ENCODE measurements at places on chromosomes 3 and 15. TPM values are rescaled to one million over a fixed set of nuclear protein-coding genes. Genes with fewer than 3 reads are reported as not detected.
A peak's percentile ranks its signal among the peaks of the same experiment; 100 is the strongest.

GRCh38 chr15:70323111-70323851, 225.6 kb upstream of the TLE3 start:
- H3K4me1 ChIP-seq, result peaks cover 14% of the 10 kb centered on the region
- H3K4me3 ChIP-seq, result no peak overlapping the region
- no peaks in the 10 kb centered on the region for H3K27me3 ChIP-seq
- no peaks in the 10 kb centered on the region for H3K36me3 ChIP-seq
- no peak overlapping the region for H3K27ac ChIP-seq

- H3K4me3 ChIP-seq, result no peak overlapping the region
- no peaks in the 10 kb centered on the region for H3K27me3 ChIP-seq
- no peak overlapping the region for H3K27ac ChIP-seq
- peaks cover 9% of the 10 kb centered on the region for H3K4me1 ChIP-seq
- H3K36me3 ChIP-seq, result peaks cover 21% of the 10 kb centered on the region
- DNase-seq, result no peak
Observed at GRCh38 chr3:177051411-177051810, 145.9 kb downstream of the TBL1XR1 start.

DNA sequence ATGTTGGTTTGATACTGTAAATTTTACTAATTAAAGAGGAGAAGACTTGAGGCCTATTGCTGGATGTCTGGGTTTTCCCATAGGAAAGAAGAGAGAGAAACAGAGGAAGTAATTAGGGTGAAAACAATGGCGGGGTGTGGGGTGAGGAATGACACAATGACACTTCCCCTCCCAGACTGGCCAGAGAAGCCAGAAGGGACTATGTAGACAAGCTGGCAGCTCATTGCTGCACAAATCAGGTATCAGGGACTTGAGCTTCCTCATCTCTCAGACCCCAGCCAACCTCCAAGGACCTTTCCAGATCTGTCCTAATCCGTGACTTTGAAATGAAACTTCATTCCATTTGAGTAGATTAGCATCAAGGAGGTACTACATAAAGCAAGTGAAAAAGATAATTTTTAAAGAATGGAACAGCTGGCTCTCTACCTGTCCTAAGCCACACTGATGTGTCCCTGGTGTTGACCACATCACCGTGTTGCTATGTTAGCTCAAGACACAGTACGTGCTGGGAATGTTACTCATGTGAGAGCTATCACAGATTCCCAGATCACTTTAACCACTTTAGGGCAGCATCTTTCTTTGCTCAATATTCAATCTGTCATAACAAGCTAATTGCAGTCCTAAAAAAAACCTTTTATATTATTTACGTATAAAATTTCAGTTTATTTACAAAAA, 22.2 kb downstream of the TMEM212 start:
- no peaks in the 10 kb centered on the region for H3K36me3 ChIP-seq
- H3K27me3 ChIP-seq, result no peaks in the 10 kb centered on the region
- DNase-seq, result no peak
- peaks cover 10% of the 10 kb centered on the region for H3K4me1 ChIP-seq

DNA sequence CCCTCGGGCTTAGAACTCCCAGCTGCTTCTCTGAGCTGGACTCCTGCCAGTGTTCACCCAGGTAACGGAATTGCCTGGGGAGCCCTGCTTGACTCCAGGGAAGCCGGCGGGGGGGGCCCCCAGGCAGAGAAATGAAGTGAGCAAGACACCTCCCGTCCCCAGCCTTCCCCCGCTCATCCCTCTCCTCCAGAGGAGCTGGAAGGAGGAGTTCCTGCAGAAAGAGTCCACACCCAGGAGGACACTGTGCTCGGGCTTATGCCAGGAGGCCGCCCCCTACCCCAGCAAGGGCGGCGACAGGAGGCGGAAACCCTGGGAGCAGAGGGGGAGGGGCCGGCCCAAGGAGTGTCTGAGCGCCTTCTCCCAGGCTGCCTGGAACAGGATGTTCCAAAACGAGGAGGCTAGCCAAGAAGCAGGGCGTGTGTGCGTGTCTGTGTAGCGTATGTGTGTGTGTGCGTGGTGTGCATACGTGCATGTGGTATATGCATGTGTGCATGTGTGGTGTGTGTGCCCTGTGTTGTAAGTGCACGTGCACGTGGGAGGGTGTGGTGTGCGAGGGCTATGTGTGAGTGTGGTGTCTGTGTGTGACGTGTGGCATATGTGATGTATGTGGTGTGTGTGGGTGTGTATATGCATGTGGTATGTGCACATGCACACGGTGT, 511.3 kb downstream of the SHQ1 start:
- H3K27ac ChIP-seq, result no peak overlapping the region
- no peaks in the 10 kb centered on the region for H3K36me3 ChIP-seq
- no peak overlapping the region for H3K4me3 ChIP-seq

- peaks cover 22% of the 10 kb centered on the region for H3K27me3 ChIP-seq
- H3K4me3 ChIP-seq, result no peak overlapping the region
- no peaks in the 10 kb centered on the region for H3K36me3 ChIP-seq
- no peak overlapping the region for H3K27ac ChIP-seq
- peak; percentile 30 for DNase-seq
Observed at GRCh38 chr15:29962407-29962806, 120.3 kb upstream of the GOLGA8J start.

LTF gene
- total RNA-seq, result not detected

DNA sequence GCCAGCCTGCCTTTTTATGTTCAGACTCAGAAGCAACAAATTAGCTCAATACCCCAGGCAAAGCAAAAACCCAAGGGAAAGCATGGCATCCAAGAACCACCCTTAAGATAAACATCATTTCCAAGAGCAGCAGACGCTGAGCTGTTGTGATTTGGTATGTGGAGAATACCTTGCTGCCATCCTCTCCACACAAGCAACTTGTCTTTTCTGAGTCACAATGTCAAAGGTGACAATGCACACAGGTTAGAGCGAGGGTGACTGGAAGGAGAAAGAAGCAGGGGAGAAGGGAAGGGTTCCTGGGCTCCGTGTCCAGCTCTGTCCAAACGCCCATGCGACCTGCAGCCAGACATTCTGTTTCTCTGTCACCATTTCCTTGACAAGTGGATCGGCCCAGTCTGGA, 6.0 kb downstream of the PCSK6 start:
- peaks cover 33% of the 10 kb centered on the region for H3K27me3 ChIP-seq
- H3K36me3 ChIP-seq, result no peaks in the 10 kb centered on the region
- H3K4me3 ChIP-seq, result no peak overlapping the region
- H3K27ac ChIP-seq, result no peak overlapping the region
- DNase-seq, result no peak

GRCh38 chr3:104956620-104957345, 409.9 kb upstream of the ALCAM start:
- DNase-seq, result no peak
- H3K27ac ChIP-seq, result no peak overlapping the region
- no peak overlapping the region for H3K4me3 ChIP-seq
- no peaks in the 10 kb centered on the region for H3K27me3 ChIP-seq

- H3K36me3 ChIP-seq, result no peaks in the 10 kb centered on the region
- no peaks in the 10 kb centered on the region for H3K4me1 ChIP-seq
- H3K4me3 ChIP-seq, result no peak overlapping the region
- no peaks in the 10 kb centered on the region for H3K27me3 ChIP-seq
Observed at GRCh38 chr15:76245072-76245610, 66.1 kb downstream of the ETFA start.

GRCh38 chr3:60742606-60743145, 508.6 kb downstream of the FHIT start:
- no peak overlapping the region for H3K27ac ChIP-seq
- H3K27me3 ChIP-seq, result no peaks in the 10 kb centered on the region
- DNase-seq, result peak; percentile 75
- H3K36me3 ChIP-seq, result no peaks in the 10 kb centered on the region

GRCh38 chr3:24496529-24497482, 2.2 kb upstream of the THRB start:
- peak; percentile 74 for DNase-seq
- no peaks in the 10 kb centered on the region for H3K4me1 ChIP-seq
- no peak overlapping the region for H3K4me3 ChIP-seq
- H3K27me3 ChIP-seq, result peaks cover 47% of the 10 kb centered on the region
- H3K36me3 ChIP-seq, result no peaks in the 10 kb centered on the region

PLAAT1 gene
- 5.0 TPM for total RNA-seq

GRCh38 chr3:136036306-136036705, 70.8 kb downstream of the PPP2R3A start:
- H3K27ac ChIP-seq, result no peak overlapping the region
- H3K36me3 ChIP-seq, result no peaks in the 10 kb centered on the region
- H3K4me1 ChIP-seq, result no peaks in the 10 kb centered on the region
- no peak for DNase-seq
- H3K4me3 ChIP-seq, result no peak overlapping the region

- H3K4me1 ChIP-seq, result peaks cover 9% of the 10 kb centered on the region
- H3K36me3 ChIP-seq, result no peaks in the 10 kb centered on the region
- no peak overlapping the region for H3K27ac ChIP-seq
Observed at GRCh38 chr3:36832406-36832805, 68.1 kb upstream of the DCLK3 start.

DNA sequence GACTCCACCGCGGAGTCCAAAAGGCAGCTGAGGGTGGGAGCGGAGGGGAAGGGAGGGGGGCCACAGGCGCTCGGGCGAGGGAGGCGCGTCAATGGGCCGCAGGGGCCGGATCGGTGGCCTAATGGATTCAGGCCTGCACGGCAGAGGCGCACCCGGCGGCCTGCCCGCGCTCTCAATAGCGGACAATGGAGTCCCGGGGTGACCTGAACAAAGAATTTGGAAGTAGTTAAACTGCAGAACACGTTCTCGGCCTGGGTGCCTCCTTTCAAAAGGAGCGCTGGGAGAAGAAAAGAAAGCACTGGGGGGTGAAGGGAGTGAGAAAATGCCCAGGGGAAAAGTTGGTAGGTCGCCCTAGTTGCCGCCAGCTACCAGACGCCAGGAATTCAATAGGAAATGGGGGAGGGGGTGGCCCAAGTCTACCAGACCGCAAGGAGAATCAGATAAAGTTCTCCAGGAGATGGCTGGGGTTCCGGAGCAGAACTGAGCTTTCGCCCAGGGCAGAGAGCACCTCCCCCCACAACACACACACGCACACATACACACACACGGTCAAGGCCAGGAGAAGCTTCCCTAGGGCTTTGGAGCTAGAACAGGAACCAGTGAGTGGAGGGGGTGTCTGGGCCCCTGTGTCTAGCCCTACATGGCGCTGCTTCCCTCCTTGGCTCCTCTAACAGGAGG, 25.8 kb upstream of the POLG start:
- peaks cover 17% of the 10 kb centered on the region for H3K4me1 ChIP-seq
- H3K27me3 ChIP-seq, result peaks cover 100% of the 10 kb centered on the region
- H3K36me3 ChIP-seq, result no peaks in the 10 kb centered on the region
- H3K27ac ChIP-seq, result no peak overlapping the region

DNA sequence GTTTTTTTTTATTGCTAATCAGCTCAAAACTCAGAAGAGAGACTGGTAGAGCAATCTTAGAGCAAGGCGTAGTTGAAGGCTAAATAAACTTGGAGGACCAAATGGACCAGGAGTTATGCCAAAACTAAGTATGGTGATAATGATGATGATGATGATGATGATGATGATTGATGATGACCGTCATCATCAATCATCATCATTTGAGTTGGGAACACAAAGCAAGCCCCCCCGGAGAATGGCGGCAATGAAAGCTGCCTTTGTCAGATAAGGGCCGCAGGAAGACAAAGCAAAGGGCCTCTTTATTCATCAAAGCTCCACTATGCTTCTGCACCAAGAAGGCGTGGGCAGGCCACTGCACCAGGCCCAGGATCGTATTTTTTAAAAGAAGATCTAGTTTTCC, 82.1 kb upstream of the RAD18 start:
- H3K27ac ChIP-seq, result no peak overlapping the region
- no peaks in the 10 kb centered on the region for H3K27me3 ChIP-seq
- no peaks in the 10 kb centered on the region for H3K36me3 ChIP-seq
- DNase-seq, result no peak
- no peak overlapping the region for H3K4me3 ChIP-seq

DNA sequence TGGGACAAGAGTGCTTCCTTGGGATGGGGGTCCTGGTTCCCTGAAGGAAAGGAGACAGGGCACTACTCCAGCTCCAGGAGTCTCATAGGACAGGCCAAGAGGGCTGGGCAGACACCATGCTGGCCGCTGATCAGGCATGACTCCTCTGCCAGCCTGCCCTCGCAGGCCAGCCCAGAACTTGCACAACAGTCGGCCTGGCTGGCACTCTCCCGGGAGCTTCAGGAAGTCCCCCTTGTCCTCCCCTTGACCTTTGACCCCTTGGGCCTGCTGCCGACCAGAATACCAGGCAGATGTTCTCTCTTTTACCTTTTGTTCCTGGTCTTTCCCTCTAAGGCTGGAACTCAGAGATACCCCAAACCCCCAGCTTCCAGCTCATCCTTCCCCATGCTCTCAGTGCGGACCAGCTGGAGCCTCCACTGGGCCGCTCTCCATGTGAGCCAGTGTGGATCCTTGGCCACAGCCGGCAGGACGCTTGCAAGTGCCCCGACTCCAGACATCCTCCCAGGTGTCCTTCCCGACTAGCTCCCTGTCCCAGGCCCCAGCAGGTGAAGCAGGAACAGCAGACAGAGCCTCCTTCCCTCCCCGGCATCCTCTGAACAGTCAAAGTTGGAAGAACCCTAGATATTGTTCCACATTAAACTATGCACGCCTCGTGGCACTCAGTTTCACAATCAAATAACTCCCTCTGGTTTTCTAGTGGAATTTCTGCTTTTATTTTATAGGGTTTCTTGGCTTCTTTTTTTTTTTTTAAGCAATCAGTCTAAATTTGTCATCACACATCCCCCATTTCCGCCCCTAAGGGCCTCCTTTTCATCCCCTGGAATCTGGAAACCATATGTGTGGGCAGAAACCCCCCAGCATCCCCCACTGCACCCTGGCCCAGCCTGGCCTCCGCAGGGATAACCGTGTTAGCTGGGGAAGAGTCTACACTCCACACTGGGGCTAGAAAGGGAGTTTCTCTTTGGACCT, 15.7 kb downstream of the VPS18 start:
- no peaks in the 10 kb centered on the region for H3K27me3 ChIP-seq
- H3K27ac ChIP-seq, result no peak overlapping the region
- no peaks in the 10 kb centered on the region for H3K36me3 ChIP-seq
- H3K4me1 ChIP-seq, result peaks cover 26% of the 10 kb centered on the region
- H3K4me3 ChIP-seq, result no peak overlapping the region

DNA sequence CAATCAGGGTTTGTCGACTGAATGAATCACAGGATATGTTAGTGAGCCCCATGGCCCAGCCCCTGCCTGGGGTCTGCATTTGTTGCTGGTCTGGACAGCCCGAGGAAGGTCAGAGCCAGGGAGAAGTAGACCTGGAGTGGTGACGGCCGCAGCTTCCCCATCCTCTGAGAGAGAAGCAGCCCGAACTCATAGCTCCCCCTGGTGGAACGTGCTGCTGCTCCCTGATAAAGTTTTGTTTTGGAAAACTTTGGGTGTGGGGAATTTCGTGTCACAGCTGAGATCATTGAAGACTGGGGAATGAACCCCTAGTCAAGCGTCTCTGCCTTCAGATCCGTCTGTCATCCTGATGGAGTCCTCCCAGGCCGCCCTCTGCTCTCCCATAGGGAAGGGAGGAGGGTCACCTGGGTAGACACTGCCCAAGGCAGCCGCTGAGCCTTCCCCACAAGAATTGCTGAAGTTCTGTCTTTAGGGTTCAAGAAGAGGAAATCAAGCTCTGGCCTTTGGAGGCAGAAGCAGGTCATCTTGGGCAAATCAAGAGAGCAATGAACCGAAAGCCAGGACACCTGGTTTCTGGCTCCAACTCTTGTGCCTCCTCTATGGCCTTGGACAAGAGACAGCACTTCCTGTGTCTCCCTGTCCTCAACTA, 60.5 kb downstream of the GLDN start:
- H3K36me3 ChIP-seq, result no peaks in the 10 kb centered on the region
- H3K27ac ChIP-seq, result no peak overlapping the region
- peak; percentile 67 for DNase-seq
- no peak overlapping the region for H3K4me3 ChIP-seq
- peaks cover 8% of the 10 kb centered on the region for H3K4me1 ChIP-seq

DGKG gene
- 0.37 TPM for total RNA-seq
